Hippocampal formation (tissue), 2 donors: ENCODE measurements at places on chromosomes 4 and X.

GRCh38 chr4:27524224-27524623, 663.6 kb downstream of the STIM2 start:
- no peak for DNase-seq

- DNase-seq: no peak
Measured at GRCh38 chrX:132858018-132858417, 100.4 kb downstream of the HS6ST2 start.

- no peak for DNase-seq
Measured at GRCh38 chrX:40579141-40579540, 1.6 kb upstream of the ATP6AP2 start.

GRCh38 chr4:128298852-128299251, 11.2 kb upstream of the PGRMC2 start:
- DNase-seq: no peak

DNA sequence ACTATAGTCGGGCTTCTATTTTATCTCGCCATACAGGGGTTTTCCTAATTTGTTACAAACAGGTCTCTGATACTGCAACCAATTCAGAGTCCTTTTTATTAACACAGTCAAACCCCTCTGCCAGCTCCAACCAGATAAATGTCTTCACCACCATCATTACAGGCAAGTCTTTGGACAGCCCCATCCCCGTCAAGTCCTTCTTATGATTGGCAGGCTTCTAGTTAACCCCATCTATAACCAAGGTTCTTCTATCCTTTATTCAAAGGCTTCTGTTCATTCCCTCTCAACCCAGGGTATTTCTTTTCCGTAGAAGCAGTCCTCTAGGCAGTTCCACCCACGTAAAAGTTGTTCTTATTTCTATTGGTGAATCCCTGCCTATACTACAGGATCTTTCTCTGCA, 29.9 kb upstream of the FOXR2 start:
- DNase-seq: no peak

DNA sequence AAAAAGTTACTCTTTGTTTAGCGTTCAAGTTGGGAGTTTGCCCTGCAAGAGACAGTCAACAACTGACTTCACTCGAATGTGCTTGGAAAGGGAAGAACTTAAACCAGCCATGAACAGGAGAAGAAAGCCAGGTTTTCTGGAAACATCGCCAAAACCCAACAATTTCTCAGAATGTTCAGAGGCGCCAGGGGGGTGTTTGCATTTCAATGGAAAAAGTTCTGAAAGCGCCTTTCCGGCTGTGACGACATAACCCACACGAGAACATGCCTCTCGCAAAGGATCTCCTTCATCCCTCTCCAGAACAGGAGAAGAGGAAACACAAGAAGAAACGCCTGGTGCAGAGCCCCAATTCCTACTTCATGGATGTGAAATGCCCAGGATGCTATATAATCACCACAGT, 78.1 kb upstream of the ADGRA3 start:
- peak; percentile 17 for DNase-seq

- no peak for DNase-seq
Measured at GRCh38 chrX:134513091-134513490, 53.1 kb downstream of the HPRT1 start.
